M059J (cell line): ENCODE measurements at places on chromosomes 2 and 18. TPM values are rescaled to one million over a fixed set of nuclear protein-coding genes. Genes with fewer than 3 reads are reported as not detected.

Gene MERTK
- total RNA-seq, result 0.25 TPM in 1 of 2 replicates, not detected in the other

Gene PDCL3
- total RNA-seq, result 10.9 and 18.7 TPM in 2 replicates

Gene PECR
- 9.0 and 11.5 TPM in 2 replicates for total RNA-seq

Gene NT5DC4
- total RNA-seq, result not detected in 2 replicates

Gene SPP2
- 0.27 TPM in 1 of 2 replicates, not detected in the other for total RNA-seq

Gene ZNF892
- total RNA-seq, result 1.6 and 2.7 TPM in 2 replicates

Gene TRMT61B
- total RNA-seq, result 12.2 and 18.2 TPM in 2 replicates

Gene BBS5
- total RNA-seq, result 1.3 and 2.8 TPM in 2 replicates

Gene C2orf15
- 0.39 and 1.4 TPM in 2 replicates for total RNA-seq

Gene TMEM178A
- 0.79 and 3.9 TPM in 2 replicates for total RNA-seq

Gene NEB
- total RNA-seq, result not detected in 2 replicates

Gene NTSR2
- total RNA-seq, result 0.12 TPM in 1 of 2 replicates, not detected in the other

Gene KLHL14
- total RNA-seq, result not detected in 2 replicates

Gene VIL1
- not detected in 2 replicates for total RNA-seq

Gene VRK2
- total RNA-seq, result 18.8 and 22.3 TPM in 2 replicates

Gene PCARE
- not detected in 2 replicates for total RNA-seq

Gene SLC39A10
- 18.3 and 25.3 TPM in 2 replicates for total RNA-seq

Gene LRRTM4
- total RNA-seq, result 0.07 TPM in 1 of 2 replicates, not detected in the other
